Effector memory CD8-positive, alpha-beta T cell (primary cell): ENCODE measurements at places on chromosomes 2 and 18.

GRCh38 chr2:9830685-9831410 lies 12.4 kb upstream of the TAF1B start:
- DNase-seq, result no peak

DNA sequence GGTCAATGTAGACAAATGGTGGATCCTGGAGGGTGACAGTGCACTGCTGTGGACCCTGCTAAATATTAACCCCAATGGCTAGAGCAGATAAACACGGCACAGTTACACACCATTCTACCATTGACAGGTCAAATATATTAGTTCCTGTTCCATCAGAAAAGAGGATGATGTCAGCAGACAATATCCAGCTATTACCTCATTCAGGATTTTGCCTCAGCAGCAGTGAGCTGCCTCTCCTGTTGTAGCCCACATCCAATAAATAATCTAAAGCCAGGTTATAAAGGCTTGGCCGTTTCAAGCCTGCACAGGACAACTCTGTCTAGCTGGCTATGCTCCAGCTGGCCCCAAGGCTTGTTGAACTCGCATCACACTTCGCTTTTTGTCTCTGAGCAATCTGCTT lies 31.6 kb upstream of the NETO1 start:
- no peak for DNase-seq

DNA sequence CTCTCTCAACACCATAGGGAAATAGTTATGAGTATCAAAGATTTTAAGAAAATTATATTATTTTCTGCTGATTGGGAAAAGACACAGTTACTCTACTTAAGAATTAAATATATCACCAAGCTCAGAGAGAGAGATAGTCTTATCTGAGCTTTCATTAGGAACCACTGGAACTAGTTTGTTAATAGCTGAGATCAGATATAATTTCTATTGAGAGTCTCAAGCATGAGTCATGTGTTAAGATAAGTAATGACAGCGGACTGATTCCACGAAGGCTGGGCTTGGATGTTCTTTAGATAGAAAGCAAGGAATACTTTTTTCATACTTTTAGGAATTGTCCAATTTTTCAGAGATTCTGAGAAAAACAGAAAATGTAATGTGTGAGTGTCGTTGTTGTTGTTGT lies 44.4 kb upstream of the RBM44 start:
- DNase-seq, result no peak

DNA sequence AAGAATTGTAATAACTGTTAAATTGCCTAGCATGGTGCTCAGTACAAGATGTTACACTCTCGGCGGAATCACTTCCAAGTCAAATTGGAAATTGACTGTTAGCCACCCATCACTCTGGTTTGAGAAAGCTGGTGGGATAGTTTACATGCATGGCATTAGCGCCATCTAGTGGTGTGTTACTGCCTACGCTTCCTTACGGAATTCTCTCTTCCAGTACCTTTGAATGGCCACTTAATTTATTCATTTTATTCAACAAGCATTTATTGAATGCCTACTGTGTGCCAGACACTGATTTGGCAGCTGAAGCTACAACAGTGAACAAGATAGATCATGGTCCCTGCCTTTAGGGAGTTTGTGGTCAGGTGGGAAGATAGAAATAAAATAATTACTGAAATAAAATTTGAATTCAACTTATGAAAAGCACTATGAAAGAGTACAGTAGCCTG lies 171.2 kb downstream of the TMEM247 start:
- DNase-seq, result peak; percentile 70

DNA sequence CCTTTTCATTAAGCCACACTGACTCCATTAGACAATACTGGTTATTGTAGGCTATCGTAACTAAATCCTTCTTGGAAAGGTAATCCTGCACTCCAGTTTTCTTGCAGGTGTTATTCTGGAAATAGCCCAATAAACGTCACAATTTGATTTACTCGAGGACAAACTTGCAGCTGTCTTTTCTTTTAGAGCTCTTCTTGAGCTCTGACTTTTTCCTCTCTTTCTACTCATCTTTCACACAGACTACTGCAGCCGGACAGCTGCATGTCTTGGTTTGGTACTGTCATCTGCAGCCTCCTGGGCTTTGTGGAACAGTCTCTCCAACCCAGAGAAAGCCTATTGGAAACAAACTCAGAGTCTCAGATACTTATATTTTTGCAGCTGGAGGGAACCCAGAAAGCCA lies 23.0 kb upstream of the MSGN1 start:
- no peak for DNase-seq

GRCh38 chr18:69291044-69291443 lies 109.6 kb upstream of the DOK6 start:
- DNase-seq, result no peak

DNA sequence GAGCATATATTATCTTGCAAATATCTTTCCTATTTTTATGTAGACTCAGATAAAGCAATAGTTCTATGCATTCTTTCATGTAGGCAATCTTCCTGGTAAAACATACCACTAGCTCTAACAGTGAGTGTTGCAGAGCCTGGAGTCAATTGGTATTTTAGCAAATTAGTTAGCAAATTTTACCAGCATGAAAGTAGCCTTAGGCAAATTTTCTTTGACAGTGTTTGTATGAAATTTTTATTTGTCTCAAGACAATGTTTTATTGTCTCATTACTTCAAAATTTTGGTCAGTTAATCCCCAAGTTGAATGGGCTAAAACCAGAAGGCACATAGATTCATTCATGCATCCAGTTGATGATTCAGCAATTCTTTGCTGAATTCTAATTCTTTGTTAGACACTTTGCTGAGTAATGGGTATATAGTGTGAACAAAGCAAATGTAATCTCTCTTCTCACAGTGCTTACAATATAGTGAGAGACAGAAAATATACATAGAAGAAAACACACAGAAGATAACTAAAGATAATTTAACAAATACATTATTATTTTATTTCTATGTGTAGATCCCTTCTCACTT lies 27.1 kb downstream of the SLC38A11 start:
- DNase-seq, result no peak

- peak; percentile 47 for DNase-seq
Measured at GRCh38 chr2:64325852-64326577, 127.9 kb upstream of the LGALSL start.

- DNase-seq, result no peak
Measured at GRCh38 chr2:131112529-131112928, 7.4 kb downstream of the PLEKHB2 start.

- no peak for DNase-seq
Measured at GRCh38 chr2:63364866-63365265, 223.4 kb downstream of the WDPCP start.

DNA sequence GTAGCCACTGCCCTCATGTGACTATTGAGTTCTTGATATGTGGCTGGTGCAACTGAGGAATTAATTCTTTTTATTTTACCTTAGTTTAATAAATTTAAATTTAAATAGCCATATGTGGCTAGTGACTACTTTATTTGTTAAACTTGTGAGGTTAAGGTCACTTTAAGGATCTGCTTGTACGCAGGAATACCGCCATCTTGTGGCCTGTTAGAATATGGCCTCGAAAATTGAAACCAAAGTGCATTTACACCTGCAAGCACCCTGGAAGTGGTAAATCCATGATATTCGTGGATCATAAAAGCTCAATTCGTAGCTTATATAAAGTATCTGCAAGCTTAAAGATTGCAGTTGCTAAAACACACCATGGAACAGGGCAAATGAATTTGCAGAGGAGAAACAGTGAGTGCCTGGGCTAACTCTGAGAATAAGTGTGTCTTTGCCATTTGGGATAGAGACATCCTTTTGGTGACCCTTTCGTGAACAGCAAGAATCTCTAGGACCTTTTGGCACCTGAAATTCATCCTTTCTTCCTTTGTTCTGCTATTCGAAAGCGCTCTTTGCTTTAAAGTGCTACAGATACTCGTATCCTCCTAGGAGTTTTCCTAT lies 59.9 kb upstream of the REG3A start:
- no peak for DNase-seq

DNA sequence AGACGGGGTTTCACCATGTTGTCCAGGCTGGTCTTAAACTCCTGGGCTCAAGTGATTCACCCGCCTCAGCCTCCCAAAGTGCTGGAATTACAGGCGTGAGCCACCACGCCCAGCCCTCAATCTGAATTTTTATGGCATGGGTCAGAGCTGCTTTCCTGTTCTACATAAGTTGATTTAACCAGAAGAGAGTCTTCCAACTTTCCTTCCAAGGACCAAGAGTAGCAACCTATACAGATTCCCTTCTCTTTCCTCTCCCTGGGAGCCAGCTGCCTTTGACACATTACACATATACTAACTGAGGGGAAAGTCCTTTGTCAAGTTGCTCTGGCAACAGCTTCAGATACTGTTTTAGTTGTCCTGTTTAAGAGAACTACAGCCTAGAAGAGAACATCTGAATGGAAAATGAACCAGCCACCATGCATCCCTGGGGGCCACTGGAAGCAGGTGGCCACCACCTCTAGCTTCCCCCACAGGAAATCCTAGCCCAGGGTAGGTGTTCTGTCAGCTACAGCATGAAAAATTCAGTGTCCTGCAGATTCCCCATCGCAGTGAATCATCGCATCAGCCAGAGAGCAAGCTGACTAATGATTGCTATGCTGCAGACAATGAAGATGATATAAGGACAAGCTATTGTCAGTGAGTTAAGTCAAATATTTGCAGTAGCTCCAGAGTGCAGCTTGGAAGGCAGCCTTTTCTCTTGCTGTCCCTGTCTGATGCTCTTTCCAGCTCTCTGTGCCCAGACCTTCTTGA lies 62.9 kb downstream of the POMC start:
- DNase-seq, result no peak

- no peak for DNase-seq
Measured at GRCh38 chr2:197274349-197274748, 36.2 kb downstream of the ANKRD44 start.

- DNase-seq, result no peak
Measured at GRCh38 chr2:226993171-226993570, 157.3 kb downstream of the RHBDD1 start.

GRCh38 chr2:212692466-212692865 lies 153.9 kb upstream of the ERBB4 start:
- no peak for DNase-seq
